Activated CD4-positive, CD25-positive, alpha-beta regulatory T cell treated with anti-CD3 and anti-CD28 coated beads, Interleukin-2, amount 50 U/mL, for 16 hours (primary cell): ENCODE measurements at places on chromosomes 3 and 15.

- no peak for DNase-seq
These were observed 187.4 kb downstream of the ZIC4 start for GRCh38 chr3:147218965-147219364.

- no peak for DNase-seq
These were observed 3.9 kb upstream of the ATP11B start for GRCh38 chr3:182789371-182789770.

DNA sequence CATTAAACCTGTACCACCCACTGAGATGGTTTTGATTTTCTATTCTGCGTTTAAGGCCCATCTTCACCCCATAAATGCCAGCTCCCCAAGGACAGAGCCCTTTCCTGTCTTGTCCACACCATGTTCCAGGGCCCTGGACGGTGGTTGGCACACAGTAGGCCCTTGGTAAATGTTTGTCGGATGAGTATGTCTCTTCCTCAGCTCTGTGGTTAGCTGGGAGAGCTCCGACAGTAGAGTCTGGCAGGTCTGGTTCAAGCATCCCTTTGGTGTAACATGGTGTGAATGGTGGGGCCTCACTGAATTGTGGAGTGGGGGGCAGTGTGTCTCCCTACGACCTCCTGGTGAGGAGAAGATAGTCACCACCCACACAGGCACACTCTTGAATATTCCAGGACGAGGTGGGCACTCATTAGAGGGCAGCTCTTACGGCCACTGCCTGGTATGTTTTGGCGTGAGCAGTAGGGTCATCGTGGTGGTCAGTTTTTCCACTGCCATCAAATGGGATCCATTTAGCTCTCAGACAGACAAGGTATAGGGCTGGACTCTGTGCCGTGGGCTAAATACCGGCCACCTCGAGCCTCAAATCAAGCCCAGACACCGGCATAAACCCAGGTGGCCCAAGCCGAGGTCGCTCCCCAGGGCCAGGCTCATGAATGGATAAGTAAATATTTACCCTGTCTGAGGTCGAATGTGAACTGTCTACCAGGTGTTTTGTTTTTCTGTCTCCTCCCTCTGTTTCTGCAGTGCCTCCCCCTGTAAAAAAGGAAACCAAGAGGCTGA, 61.3 kb downstream of the SMAD3 start:
- no peak for DNase-seq

DNA sequence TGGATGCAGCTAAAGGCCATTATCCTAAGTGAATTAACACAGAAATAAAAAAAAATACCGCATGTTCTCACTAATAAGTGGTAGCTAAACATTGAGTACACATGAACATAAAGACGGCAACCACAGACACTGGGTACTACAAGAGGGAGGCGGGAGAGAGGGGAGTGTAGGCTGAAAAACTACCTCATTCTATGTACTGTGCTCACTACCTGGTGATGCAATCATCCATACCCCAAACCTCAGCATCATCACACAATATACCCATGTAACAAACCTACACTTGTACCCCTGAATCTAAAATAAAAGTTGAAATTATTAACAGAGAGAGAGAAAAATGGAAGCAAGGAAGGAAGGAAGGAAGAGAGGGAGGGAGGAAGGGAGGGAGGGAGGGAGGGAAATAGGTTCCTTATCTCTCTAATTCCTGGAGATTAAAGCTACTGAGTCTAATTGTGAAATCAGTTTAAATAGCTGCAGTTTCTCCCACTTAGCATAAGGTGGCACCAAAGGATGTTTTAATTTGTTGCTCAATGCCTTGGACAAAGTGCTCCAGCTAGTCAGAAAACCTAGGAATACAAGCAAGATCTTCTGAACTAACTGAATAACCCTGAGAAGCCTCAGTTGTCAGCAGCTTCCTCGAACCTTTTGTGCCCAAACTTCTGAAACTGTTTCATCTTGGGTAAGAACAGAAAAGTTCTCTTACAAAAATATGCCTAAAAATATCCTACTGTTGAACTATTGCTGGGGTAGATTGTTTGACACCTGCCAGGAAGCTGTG, 79.4 kb upstream of the ATP11B start:
- DNase-seq: no peak

GRCh38 chr3:19901918-19902317, 32.1 kb downstream of the EFHB start:
- DNase-seq: no peak

DNA sequence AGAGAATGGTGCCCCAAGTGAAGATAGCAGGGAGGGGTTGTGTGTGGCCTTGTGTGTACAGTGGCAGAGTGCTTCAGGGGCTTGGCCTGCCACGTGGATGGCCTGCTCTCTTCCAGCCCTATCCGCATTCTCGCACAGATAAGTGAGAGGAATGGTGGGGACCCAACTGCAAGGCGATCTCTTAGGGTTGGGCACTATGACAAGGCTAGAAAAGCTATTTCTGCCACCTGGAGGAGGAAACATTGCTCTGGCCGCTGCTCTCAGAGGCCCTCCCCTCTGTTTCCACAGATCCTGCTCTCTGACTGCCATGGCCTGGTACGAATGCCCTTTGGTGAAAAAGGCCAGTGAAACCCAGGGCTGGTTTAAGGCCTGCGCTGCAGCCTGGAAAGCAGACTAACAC, 20.6 kb downstream of the EEFSEC start:
- DNase-seq: no peak

DNA sequence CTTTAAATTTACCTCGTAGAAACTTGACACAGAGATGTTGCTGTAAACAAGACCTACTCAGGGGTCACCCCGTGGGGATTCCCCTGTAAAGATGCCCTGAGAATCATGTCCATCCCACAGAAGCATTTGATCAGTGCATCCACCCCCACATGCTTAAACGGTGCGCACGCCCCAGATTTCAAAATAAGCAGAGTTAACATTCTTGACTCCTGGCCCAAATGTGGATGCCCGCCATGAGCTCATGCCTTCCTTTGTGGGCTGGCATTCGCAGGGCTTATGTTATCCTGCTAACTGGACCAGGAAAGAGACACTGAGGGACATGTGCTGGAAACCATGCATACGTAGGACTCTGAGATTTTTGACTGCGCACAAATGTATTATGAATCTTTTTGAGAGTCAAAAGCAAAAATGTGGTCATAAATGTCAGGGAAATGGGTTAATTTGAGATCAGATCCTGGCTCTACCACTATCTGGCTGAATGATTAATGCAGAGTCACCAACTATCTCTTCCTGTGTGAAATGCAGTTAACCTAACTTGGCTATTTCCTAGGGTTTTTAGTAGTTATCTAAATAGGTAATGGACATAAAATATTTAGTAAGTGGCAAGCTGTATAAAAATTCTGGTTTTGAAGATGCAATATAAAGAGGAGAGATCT, 9.1 kb upstream of the TP63 start:
- no peak for DNase-seq

- no peak for DNase-seq
These were observed 151.7 kb upstream of the PROK2 start for GRCh38 chr3:71936681-71937080.

- DNase-seq: no peak
These were observed 68.1 kb upstream of the MAGI1 start for GRCh38 chr3:66106788-66107187.

GRCh38 chr3:131072845-131073244, 46.2 kb downstream of the NEK11 start:
- DNase-seq: no peak

GRCh38 chr3:173739726-173740125, 342.2 kb downstream of the NLGN1 start:
- no peak for DNase-seq

GRCh38 chr3:50297896-50298725, 1.1 kb downstream of the HYAL3 start:
- DNase-seq: no peak

DNA sequence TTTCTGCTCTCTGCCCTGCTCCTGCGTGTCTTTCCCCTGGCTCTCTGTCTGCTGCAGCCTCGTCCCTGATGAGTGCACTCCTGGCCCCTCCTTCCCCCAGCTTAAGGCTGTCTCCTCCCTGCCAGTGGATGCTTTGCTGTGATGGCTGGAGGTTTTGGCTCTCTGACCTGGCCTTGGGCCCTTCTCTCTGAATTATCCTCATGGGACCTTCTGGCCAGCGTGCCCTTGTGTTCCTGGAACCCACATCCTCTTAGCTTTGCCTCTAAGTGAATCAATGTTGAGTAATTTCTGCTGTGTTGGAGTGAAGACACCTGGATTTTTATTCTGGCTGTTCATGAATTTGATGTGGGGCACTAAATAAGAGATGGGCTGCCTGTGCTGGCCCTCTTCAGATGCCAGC, 9.8 kb upstream of the TNFAIP8L3 start:
- DNase-seq: no peak

DNA sequence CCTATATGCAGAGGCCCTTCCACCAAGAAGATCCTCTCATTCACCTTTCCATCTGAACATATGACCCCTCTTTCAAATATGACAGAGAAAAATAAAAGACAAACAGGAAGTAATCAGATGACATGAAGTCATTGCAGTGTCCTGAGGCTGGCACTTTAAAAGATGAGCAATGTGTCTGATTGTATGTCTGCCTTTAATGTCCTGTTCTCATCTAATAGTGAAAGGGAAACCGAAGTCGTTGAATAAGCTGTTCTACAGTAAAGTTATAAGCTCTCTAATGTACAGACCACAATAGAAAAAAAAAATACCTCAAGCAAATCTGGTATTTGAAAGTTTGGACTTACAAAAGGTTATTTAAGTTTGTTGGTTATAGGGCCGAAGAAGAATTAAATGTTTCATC, 243.0 kb downstream of the CLSTN2 start:
- DNase-seq: no peak

DNA sequence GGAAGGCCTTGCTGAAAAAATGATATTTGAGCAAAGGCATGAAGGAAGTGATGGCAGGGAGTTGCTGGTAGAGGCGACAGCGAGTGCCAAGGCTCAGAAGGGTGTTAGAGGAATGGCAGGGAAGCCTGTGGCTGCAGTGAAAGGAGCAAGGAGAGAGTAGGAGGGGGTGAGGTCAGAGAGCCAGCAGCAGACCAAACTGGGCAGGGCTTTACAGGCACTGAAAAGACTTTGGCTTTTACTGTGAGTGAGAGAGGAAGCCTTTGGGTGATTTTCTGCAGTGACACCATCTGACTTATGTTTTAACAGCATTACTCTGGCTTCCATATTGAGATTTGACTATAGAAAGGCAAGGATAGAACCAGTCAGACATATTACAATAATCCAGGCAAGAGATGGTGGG, 11.4 kb downstream of the TICRR start:
- no peak for DNase-seq

DNA sequence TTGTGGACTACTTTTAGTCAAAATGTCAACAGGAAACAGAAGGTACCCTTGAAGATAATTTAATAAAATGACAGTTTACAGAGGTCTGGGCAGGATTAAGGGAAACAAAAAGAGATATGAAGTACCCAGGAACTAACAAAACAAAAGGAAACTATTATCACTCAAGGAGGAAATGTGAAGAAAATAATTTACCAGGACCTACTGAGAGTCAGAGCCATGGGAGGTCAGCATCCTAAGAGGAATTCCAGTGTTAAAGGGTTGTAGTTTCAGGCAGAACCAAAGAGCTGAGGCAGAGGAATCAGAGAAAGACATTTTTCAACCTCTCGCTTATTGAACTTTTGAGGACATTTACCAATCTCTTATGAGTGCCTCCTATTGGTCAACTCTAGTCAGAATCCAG, 408.9 kb upstream of the CBLB start:
- no peak for DNase-seq

DNA sequence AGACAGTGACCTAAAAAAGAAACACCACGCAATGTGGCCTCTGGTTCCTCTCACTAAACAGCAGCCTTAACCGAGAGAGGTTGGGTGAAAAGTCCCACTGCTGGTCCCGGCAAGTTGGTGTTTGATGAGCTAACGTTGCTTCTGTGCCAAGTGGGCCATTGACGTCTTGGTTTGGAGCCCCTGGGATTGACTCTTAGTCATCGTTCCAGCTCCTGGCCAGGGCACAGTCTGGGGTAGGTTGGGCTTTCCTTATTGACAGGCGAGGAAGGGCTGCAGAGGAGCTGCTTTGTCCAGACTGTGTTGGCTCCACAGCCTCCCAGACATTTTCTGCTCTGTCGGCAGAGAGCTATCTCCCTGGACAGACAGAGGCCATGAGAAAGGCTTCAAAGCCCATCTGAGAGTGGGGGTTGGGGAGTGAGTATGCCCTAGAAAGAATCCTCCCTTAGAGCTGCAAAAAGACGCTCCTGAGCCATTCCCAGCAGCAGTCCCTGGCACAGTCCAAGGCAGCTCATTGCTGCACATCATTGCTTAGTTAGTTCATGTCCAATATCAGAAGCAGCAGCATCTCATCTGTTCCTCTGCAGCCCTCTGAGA, 28.6 kb upstream of the C3orf80 start:
- DNase-seq: no peak

GRCh38 chr15:78854833-78855372, 17.8 kb upstream of the MORF4L1 start:
- no peak for DNase-seq

GRCh38 chr3:59150039-59150438, 100.2 kb upstream of the CFAP20DC start:
- DNase-seq: no peak

DNA sequence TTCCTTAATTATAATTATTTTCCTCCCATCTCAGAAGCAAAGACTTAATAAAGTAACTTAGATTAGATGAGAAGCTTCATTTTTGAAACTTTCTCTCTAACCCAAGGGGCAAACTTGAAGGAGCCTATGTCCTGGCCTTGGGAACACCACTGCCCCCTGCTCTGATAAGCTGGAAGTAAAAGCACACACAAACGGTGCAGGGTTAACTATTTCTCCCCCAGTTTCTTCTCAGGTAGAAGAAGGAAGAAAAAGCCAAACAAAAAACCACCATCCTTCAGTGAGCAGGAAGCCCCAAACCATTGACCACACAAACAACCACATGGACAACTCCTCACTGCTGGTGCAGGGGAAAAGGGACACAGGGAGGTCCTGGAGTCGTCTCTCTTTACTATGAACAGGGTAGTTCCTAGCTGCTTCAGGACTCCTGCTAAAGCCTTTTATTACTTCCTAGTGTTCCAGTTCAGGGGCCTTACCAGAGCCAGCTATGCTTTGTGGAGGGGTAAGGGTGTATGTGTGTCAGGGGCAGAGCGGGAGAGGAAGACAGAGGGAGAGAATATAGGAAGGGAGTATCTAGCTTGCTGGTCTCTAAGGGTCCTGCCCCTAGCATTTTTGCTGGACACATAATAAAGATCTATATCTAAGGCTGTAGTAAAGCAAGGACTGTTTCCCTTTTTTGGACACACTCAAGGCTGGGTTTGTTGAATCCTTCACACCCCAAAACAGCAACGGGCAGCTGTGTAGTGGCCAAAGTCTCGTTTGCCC, 94.0 kb upstream of the UMPS start:
- no peak for DNase-seq

- DNase-seq: no peak
These were observed 16.8 kb downstream of the SH2D7 start for GRCh38 chr15:78109156-78109555.

DNA sequence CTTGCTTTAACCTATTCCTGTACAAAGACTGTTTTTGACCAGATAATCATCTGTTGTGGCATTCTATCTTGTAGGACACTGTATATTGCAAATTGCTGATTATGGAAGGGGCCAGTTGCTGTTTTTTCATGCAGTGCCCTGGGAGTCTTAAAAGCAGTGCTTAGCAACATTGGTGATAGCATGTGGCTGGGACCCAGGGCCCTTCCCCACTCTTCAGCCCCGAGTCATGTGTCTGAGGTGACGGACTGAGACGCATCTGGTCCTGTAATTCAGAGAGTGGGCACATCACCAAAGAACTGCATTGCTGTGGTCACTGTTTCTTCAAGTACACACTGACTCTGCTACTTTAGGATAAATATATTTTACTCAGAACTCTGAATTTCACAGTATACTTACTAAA, 63.4 kb downstream of the SNRK start:
- DNase-seq: no peak

GRCh38 chr3:190444576-190445145, 5.0 kb downstream of the TMEM207 start:
- no peak for DNase-seq
